ENCODE measurements at places on chromosomes 7 and 10. TPM values are rescaled to one million over a fixed set of nuclear protein-coding genes. Genes with fewer than 3 reads are reported as not detected.
A peak's percentile ranks its signal among the peaks of the same experiment; 100 is the strongest.

GRCh38 chr10:9342885-9343570 lies 1288.5 kb downstream of the GATA3 start:
- H3K27ac ChIP-seq = no peak overlapping the region
- H3K4me3 ChIP-seq = no peak overlapping the region
- H3K27me3 ChIP-seq = no peaks in the 10 kb centered on the region

DNA sequence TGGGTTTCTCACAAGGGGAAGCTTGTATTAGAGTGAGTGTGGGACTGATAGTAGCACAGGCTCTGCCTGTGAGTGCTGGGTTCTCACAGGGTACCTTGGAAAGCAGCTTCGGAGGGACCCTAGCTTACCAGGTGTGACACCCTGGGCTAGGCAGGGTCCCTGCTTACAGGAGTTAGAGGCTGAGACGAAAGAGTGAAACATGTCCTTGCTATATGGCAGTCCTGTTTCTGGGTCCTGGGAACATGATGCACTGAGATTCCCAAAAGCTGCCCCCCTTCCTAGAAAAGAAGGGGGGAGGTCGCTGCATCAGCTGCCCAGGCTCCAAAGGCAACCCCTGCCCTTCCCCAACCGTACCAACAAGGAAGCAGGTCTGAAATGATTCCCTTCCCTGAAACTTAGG lies 6.3 kb upstream of the ARHGAP22 start:
- no peak overlapping the region for H3K27ac ChIP-seq
- no peaks in the 10 kb centered on the region for H3K4me1 ChIP-seq
- no peaks in the 10 kb centered on the region for H3K27me3 ChIP-seq
- H3K36me3 ChIP-seq = no peaks in the 10 kb centered on the region
- DNase-seq = no peak

DNA sequence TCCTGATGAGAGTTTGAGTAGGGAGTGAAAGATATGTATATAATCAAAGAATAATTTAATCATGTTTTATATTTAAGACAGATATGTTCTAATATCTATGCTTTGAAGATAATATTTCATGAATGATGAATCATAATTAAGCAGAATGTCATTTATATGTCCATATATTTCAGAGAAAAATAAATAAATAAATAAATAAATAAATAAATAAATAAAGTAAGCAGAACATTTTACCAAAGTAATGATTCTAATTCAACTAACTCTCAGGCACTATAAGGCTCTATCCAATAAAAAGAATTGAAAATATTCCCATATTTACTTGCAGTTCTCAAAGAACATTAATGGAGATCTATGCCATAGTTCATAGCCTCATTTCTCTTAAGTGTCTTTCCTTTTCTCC lies 36.0 kb downstream of the AGR3 start:
- H3K27me3 ChIP-seq = no peaks in the 10 kb centered on the region
- DNase-seq = no peak
- no peak overlapping the region for H3K27ac ChIP-seq
- H3K4me3 ChIP-seq = no peak overlapping the region

- H3K4me3 ChIP-seq = no peak overlapping the region
- no peaks in the 10 kb centered on the region for H3K27me3 ChIP-seq
- DNase-seq = peak; percentile 65
- no peak overlapping the region for H3K27ac ChIP-seq
Measured at GRCh38 chr10:43196131-43196980, 58.1 kb downstream of the CSGALNACT2 start.

- no peak overlapping the region for H3K27ac ChIP-seq
- H3K36me3 ChIP-seq = no peaks in the 10 kb centered on the region
- H3K27me3 ChIP-seq = no peaks in the 10 kb centered on the region
- no peaks in the 10 kb centered on the region for H3K4me1 ChIP-seq
Measured at GRCh38 chr7:37541810-37542443, 93.3 kb upstream of the ELMO1 start.

DNA sequence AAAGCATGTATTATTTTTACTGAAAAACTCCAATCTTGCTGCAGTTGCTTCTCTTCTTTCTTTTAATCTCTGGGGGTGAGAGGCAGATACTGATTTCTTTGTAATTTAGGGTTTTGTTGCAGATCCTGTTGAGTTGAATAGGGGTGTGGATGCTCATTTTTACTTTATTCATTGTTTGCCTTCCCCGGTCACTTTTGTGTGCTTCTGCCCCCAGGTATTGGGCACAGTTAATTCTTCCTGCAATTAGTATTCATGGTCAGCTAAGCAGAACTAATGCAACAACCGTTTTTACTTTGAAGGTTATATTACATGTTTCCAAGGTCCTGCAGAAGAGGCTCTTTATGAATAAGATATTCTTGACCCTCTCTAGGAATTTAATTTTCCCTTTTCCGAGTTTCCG lies 96.4 kb downstream of the BUB3 start:
- H3K4me1 ChIP-seq = no peaks in the 10 kb centered on the region
- H3K36me3 ChIP-seq = no peaks in the 10 kb centered on the region
- no peak for DNase-seq
- H3K27ac ChIP-seq = no peak overlapping the region
- no peak overlapping the region for H3K4me3 ChIP-seq

GRCh38 chr7:64636386-64636785 lies 29.5 kb upstream of the ZNF107 start:
- H3K27me3 ChIP-seq = no peaks in the 10 kb centered on the region
- no peak overlapping the region for H3K27ac ChIP-seq
- H3K4me3 ChIP-seq = no peak overlapping the region
- DNase-seq = no peak
- no peaks in the 10 kb centered on the region for H3K36me3 ChIP-seq

DNA sequence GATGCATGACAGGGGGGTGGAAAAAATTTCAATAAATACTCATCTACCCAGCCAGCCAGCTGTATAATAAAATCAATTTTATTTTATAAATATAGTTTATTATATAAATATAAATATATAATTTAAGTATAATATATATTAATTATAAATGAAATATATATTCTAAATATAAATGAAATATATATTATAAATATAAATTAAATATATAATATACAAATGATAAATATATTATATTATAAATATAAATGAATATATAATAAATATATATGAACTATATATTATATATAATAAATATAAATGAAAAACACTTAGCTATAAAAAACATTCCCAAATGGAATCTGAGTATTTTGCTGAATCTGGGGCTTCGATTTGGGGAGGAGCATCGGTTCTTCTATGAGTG lies 79.4 kb upstream of the CDCA7L start:
- no peak overlapping the region for H3K4me3 ChIP-seq
- H3K36me3 ChIP-seq = no peaks in the 10 kb centered on the region
- no peak for DNase-seq
- H3K27me3 ChIP-seq = peaks cover 13% of the 10 kb centered on the region
- no peaks in the 10 kb centered on the region for H3K4me1 ChIP-seq

DNA sequence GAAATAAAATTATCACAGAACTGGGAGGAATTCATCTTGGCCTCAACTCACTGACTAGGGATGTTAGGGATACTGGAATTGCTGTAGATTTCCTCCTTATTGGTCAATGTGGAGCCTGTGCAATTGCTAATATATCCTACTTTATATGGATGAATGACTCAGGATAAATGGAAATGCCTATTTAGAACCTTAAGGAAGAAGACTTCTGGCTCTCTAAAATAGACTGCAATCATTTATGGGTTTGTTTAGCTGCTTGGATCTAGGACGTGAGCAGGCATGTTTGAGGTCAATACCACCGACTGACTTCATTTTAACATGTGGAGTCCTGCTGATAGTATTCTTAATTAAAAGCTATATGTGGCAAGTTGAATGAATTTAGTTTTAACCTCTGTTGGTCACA lies 1040.1 kb upstream of the LRRN3 start:
- H3K4me1 ChIP-seq = no peaks in the 10 kb centered on the region
- DNase-seq = no peak
- H3K36me3 ChIP-seq = no peaks in the 10 kb centered on the region
- no peaks in the 10 kb centered on the region for H3K27me3 ChIP-seq
- no peak overlapping the region for H3K27ac ChIP-seq

DNA sequence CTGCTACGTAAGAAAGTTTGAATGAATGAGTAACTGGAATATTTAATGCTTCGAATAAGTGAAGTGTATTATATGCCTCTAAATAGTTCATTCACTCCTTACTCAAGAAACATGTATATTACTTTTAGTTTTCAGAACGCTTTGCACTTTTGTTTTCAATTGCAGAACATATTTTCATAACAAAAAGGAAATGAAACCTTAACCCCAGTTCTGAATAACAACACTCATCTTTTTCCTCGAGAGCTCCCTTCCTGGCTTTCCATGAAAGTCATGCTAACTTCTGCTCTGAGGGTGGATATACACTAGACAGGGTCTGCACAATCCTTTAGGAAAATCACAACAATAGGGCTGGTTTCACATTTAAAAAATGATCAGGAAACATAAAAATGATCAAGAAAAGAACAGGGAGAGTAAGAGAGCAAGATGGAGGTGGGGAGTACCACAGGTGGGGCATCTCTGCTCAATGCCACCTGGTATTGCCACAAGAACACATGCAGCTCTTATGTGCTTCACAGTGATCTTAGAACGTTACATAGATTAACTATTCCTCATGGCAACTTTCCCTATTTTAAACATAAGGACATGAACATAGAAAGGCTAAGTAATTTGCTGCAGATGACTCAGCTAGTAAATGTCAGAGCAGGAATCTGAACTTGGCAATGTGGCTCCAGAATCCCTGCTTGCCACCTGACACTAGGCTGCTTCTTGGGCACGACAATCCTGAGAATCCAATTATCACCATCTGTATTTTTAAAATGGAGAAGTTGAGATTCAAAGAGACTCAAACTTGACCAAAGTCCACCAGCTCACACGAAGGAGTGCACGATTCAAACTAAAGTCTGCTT lies 219.5 kb upstream of the AOAH start:
- H3K4me1 ChIP-seq = peaks cover 6% of the 10 kb centered on the region
- no peaks in the 10 kb centered on the region for H3K36me3 ChIP-seq
- no peak for DNase-seq

DNA sequence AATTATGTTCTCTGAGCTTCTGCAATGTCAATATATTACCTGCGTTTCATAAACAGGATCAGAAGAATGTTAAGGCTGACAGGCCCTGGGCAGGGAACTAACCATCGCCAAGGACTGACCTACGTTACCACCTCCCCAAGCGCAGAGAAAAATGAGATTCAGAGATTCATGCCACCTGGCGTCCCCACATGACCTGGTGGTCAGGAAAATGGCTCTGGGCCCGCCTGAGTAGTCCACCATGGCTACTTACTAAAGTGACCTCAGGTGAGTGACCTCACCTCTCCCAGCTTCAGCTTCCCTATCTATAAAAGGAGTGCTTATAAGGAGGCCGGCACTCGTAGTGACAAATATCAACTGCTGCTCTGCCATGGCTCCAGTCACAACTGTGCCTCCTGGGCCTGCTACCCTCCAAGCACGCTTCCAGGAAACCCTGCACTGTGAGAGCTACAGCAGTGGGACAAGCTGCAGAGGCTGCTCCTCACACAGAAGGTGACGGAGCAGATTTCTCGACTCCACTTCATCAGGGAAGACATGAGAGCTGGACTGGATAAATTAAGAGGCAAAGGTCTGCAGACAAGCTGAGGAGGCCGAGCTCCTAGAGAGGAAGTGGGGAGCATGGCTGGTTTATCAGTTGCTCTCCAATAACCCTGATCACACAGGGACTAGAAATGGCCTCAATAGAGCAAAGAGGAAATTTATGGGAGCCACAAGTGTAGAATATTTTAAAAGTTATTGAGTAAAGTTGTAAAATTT lies 103.0 kb downstream of the RNF216 start:
- H3K27ac ChIP-seq = peak overlapping the region; percentile 86
- H3K4me3 ChIP-seq = no peak overlapping the region
- peaks cover 67% of the 10 kb centered on the region for H3K4me1 ChIP-seq
- peak; percentile 72 for DNase-seq
- no peaks in the 10 kb centered on the region for H3K27me3 ChIP-seq

DNA sequence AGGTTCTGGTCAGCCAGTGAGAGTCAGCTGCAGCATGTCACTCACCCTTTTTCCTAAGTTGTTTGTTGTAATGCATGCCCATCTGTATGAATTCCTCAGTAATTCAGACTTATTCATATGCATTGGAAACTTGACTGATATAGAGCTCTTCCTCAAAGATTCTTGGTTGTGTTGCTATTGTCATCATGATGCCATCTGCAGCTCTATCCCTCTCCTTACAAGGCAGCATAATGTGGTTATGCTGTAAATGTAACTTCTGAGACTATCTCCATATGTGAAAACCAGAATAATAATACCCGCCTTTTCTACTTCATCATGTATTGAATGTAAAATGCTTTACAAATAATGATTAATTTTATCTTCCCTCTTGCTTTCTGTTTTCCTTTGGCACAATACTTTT lies 252.6 kb upstream of the MTPN start:
- H3K4me3 ChIP-seq = no peak overlapping the region
- H3K36me3 ChIP-seq = no peaks in the 10 kb centered on the region
- no peak overlapping the region for H3K27ac ChIP-seq
- no peak for DNase-seq
- no peaks in the 10 kb centered on the region for H3K4me1 ChIP-seq
- no peaks in the 10 kb centered on the region for H3K27me3 ChIP-seq

GRCh38 chr10:34006471-34006870 lies 672.0 kb upstream of the NRP1 start:
- no peaks in the 10 kb centered on the region for H3K4me1 ChIP-seq
- H3K36me3 ChIP-seq = no peaks in the 10 kb centered on the region
- H3K4me3 ChIP-seq = no peak overlapping the region
- no peak for DNase-seq
- H3K27ac ChIP-seq = no peak overlapping the region
- no peaks in the 10 kb centered on the region for H3K27me3 ChIP-seq

GRCh38 chr7:87129848-87130247 lies 22.4 kb upstream of the DMTF1 start:
- no peak overlapping the region for H3K27ac ChIP-seq
- H3K27me3 ChIP-seq = no peaks in the 10 kb centered on the region
- no peak for DNase-seq
- no peaks in the 10 kb centered on the region for H3K36me3 ChIP-seq
- H3K4me3 ChIP-seq = no peak overlapping the region

DNA sequence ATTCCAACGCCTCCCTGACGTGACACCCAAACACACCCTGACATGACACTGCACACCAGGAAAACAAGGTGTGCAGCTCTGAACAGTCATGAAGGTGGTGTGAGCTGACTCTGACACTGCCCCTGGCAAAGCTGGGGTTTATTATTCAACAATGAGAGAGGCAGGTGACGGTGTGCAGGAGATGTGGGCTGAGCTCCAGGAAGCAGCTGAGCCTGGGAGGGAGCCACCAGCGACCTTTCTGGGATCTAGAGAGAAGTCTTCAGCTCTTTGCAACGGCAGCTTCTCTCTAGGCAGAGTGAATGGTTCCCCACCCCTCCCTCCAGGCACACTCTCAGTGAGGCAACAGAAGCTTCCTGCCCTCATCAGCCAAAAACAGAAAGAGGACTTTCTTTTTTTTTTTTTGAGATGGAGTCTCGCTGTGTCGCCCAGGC lies 65.6 kb downstream of the SH3PXD2A start:
- no peak for DNase-seq
- no peaks in the 10 kb centered on the region for H3K4me1 ChIP-seq
- no peaks in the 10 kb centered on the region for H3K27me3 ChIP-seq
- no peak overlapping the region for H3K4me3 ChIP-seq
- H3K36me3 ChIP-seq = no peaks in the 10 kb centered on the region

GRCh38 chr7:156618078-156618779 lies 22.3 kb upstream of the RNF32 start:
- H3K4me3 ChIP-seq = no peak overlapping the region
- H3K27ac ChIP-seq = no peak overlapping the region
- H3K27me3 ChIP-seq = peaks cover 30% of the 10 kb centered on the region
- H3K36me3 ChIP-seq = no peaks in the 10 kb centered on the region
- H3K4me1 ChIP-seq = peaks cover 4% of the 10 kb centered on the region
- DNase-seq = no peak

NRCAM gene
- total RNA-seq = 88.5 TPM

NEUROD6 gene
- total RNA-seq = not detected

GBX1 gene
- total RNA-seq = not detected

GPR37 gene
- total RNA-seq = 0.94 TPM

KLLN gene
- total RNA-seq = 1.4 TPM

SPDYE6 gene
- total RNA-seq = not detected

C10orf90 gene
- total RNA-seq = not detected

RADIL gene
- 0.74 TPM for total RNA-seq

Measured in spleen (tissue), 13 donors.